ENCODE measurements at places on chromosomes 5 and 9.
A peak's percentile ranks its signal among the peaks of the same experiment; 100 is the strongest.

GRCh38 chr5:174380311-174380710 is 334.8 kb downstream of the NSG2 start:
- no peak for DNase-seq

GRCh38 chr5:173775261-173776197 is 112.6 kb upstream of the CPEB4 start:
- DNase-seq = no peak

DNA sequence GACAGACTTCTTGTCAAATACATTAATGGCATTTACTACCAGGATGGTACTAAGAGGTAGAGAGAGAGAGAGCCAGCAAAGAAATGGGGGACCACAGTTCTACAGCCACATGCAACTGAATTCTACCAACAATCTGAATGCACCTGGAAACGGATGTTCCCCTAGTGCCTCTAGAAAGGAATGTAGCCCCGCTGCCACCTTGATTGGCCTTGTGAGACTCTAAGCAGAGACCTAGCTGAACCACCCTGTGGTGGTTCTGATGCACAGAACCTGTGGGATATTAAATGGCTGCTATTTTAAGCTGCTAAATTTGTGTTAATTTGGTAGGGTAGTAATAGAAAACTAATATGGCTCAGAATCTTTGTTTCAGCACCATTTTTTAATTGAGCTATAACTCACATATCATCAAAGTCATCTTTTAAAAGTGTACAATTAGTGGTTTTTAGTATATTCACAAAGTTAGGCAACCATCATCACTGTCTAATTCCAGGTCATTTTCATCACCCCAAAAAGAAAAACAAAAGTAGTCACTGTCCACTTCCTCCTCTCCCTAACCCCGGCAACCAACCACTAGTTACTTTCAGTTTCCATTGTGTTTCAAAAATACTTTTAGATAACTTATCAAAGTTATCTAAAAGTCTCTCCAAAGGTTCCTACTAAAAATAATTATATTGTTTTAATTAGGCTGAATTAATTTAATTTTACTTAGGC is 51.7 kb downstream of the CPLANE1 start:
- no peak for DNase-seq

DNA sequence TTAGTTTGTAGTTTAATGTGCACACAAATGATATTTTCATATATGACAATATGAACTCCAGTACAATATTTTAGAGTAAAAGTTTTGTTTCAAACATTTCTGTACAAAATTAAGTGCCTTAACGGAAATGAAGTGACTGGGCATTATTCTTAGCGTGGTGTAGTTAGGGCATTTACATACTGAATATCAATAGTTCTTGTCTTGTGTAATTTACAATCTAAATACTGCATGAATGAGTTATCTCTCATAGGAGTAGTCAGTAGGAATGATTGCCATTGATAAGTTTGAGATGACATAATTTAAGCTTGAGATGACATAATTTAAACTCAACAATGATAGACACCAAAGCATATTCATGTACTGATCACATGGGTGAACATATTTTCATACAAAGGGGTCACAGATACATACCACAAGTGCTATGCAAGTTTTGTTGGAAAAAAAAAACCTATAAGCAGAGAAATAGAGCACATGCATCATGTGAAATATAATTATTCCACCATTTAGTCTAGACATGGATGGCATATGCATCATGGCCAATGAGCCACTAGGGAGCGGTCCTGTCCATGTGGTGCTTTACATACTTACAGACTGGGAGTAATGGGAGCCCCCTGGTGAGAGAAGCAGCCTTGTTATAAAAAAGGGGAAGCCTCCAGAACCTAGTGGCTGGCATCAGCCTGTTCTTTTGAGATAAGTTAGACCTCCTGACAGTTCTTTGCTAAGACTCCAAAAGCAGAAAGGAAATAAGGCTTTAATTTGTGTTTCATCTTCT is 1523.9 kb downstream of the MAT2B start:
- DNase-seq = peak; percentile 18

DNA sequence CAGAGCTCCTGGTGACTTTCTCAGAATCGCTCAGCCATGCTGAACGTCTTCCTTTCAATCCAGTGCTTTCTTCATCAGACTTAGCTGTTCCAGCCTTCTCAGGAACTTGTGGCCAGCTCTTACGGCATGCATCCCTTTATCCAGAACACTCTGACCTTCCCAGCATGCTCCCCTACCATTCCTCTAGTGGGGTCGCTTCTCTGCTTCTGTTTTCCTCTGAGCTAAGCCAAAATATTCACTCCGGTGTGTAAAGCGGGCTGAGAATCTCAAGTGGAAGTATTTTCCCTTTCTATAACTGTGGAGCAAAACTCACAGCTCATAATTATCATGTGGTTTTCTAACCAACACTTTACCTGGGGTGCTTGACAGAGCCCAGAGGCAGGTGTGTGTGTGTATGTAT is 6.2 kb downstream of the DCANP1 start:
- DNase-seq = no peak

DNA sequence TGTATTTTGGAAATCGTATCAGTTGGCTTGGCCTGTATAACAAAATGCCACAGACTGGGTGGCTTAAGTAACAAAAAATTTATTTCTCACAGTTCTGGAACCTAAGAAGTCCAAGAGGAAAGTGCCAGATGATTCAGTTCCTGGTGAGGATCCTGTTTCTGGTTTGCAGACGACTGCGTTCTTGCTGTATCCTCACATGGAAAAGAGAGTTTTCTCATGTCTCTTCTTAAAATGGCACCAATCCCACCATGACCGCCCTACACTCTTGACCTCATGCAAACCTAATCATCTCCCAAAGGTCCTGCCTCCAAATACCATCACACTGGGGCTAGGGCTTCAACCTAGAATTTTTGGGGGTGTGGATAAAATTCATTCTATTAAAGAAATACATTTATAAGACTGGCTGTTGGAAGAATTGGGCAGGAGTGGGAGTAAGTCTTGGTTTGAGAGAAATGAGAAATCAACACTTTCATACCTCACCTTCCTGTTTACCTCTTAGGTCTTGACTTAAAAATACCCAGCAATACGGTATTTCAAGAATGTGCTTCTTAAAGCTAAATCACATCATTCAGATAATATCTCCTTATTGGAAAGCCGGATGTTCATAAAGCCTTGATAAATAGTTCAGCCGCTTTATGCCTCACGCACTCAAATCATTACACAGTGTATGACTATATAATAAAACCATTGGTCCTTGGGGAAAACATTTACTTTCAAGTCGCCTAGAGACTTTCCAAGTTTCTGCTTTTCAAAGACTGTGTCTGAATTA is 28.7 kb downstream of the PTTG1 start:
- DNase-seq = no peak

GRCh38 chr5:6900247-6901227 is 187.3 kb downstream of the TENT4A start:
- DNase-seq = no peak

GRCh38 chr5:178831049-178831448 is 28.7 kb upstream of the ZNF354B start:
- DNase-seq = no peak

DNA sequence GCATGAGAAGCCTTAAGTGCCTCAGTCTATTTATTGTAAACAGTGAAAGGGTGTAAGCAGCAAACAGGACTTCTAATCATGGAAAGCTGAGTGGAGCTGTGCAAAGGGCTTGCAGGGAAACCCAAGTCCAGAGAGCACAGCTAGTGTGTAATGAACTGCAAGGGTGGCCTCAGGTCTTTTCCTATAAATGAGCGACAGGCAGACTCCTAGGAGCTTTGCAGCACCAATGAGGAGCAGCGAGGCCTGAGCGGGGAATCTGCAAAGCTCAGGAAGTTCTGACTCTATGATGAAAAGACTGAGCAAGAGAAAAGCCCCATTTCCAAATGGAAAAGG is 250.1 kb upstream of the MAP3K1 start:
- DNase-seq = no peak

- no peak for DNase-seq
Observed at GRCh38 chr5:135869935-135870334, 25.7 kb downstream of the IL9 start.

- DNase-seq = peak; percentile 41
Observed at GRCh38 chr9:115775659-115776058, 377.9 kb upstream of the PAPPA start.

Measured in fibroblast of skin of scalp (primary cell).